Femur (tissue), 1 donor: ENCODE measurements at places on chromosomes 5 and 9.
A peak's percentile ranks its signal among the peaks of the same experiment; 100 is the strongest.

DNA sequence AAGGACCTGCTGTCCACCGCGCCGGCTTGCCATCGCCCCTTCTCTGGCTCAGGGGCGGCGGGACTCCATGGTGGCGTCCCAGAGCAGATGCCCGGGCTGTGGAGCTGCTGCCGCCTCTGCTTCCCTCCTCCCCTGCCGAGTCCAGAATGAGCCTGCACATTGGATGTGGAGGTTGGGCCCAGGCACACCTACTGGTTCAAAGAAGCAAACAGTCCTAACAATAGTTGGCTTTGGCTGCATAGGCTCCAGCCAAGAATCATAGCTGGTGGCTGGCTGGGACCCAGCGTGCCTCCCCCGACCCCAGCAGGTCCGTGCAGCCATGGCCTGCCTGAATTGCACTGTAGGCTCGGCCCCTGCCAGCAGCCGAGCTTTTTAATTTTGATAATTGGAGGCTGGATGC is 25.8 kb downstream of the ADAMTSL2 start:
- no peak for DNase-seq

- DNase-seq: peak; percentile 23
Observed at GRCh38 chr9:3980771-3981170, 319.1 kb downstream of the GLIS3 start.

- DNase-seq: no peak
Observed at GRCh38 chr9:109143881-109144562, 23.0 kb downstream of the FRRS1L start.

- no peak for DNase-seq
Observed at GRCh38 chr5:6158974-6159831, 219.1 kb downstream of the MED10 start.

- DNase-seq: no peak
Observed at GRCh38 chr9:113788616-113789330, 87.3 kb upstream of the ZNF618 start.

DNA sequence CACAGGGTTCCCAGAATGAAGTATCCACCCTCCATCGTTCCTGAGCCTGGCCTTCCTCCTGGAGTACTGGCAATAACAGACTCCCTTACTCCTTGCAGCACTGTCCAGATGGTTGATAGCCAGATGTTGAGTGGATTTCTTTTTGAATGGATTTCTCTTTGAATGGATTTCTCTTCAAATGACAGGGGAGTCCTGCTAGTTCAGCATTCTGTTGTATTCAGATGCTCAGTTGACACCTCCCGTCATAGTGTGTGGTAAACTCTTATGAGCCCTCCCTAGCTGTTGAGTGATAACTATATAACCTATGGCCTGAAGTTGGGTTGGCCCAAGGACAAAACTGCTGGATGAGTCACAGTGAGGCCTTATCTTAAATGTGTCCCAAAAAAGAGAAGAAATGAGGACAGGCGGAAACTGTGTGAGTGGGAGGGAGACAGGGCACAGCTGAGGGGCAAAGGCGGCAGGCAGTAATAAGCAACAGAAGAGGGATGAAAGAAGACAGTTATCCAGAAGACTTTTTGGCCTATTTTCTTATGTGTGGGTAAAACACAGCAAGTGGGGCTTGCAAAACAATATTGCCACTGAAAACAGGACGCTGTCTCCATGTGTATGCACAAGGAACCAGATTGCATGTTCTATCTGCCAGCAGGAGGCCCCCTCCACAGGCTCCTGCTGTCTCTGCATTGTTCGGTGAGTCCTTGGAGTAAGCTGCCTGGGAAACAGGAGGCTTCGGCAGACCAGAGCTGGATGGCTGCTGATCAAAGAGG is 209.5 kb upstream of the S1PR3 start:
- no peak for DNase-seq

DNA sequence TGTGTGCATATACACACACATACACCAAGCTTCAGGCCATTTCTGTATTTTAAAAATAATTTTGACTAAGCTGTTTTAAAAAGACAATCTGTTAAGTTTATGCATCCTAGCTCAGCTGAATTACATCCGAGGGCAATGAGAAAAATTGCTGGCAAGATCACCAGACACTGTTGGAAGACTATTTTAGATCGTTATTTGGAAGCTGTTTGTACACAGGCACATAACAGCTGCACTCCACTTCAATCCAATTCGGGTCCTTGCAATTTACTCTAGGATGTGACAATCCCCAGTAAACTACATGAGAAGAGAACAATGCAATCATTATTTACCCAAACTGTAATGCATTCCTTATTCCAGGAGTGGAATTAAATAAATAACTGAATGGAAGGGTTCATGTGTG is 79.3 kb upstream of the RASA1 start:
- DNase-seq: no peak

DNA sequence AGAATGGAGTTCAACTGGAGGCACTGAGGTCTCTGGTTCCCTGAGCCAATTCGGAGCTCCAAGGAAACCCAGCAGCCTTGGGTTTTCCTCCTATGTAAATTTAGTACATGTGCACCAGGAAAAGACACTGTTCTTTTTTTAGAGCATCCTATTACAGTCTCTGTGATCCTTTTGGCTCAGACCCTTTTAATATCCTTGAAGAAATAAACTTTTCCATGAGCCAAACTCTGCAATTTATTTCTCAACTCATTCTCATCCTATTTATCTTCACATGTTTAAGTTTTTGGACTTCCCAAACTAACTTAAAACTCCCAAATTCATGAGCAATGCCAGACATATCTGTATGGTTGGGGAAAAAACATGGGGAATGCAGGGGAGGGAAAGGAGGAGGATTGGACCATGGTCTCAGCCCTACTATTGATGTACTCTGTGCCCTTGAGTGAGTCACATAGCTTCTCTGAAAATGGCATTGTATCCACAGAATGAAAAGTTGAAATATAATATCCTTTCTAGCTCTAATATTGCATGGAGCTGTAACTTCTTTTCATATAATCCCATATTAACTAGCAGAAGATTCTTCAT is 76.6 kb downstream of the PAPPA start:
- no peak for DNase-seq

GRCh38 chr9:13478639-13479038 is 199.1 kb upstream of the MPDZ start:
- peak; percentile 37 for DNase-seq

DNA sequence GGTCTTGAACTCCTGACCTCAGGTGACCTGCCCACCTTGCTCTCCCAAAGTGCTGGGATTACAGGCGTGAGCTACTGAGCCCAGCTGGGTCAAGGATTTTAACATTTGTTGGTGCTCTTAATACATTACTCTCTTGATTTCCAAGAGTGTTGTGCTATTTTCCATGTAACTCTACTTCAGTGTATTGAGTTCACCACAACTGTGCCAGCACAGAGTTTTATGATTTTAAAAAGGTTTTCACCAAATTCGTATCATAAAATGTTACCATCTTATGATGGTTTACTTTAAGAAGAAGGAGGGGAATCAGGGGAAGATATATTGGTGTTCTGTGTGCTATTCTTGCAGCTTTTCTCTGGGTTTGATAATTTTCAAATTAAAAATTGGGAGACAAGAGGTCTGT is 6.6 kb upstream of the ADGRD2 start:
- no peak for DNase-seq

DNA sequence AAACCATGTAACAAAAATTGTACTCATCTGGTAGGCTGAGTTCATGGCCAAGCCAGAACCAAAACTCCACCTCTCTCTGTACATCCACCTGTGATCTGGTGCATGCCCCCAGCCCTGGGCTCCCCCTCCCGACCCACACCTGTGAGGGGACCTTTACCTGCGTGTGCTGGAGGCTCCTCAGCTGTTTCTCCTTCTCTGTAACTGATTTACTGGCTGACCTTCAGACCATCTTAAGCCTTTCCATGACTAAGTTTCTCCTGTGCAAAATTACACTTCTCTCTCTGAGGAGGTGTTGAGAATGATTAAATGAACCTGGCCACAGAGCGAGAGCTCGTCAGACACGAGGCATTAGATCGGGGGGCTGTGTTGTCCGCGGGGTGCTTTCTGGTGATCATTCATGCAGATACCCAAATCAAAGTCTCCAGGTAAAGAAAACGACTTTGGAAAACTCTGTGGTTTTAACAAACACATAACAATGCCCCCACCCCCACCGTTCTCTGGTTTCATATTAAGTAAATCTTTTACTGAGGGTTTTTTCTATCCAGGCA is 136.4 kb downstream of the SEMA5A start:
- DNase-seq: no peak

DNA sequence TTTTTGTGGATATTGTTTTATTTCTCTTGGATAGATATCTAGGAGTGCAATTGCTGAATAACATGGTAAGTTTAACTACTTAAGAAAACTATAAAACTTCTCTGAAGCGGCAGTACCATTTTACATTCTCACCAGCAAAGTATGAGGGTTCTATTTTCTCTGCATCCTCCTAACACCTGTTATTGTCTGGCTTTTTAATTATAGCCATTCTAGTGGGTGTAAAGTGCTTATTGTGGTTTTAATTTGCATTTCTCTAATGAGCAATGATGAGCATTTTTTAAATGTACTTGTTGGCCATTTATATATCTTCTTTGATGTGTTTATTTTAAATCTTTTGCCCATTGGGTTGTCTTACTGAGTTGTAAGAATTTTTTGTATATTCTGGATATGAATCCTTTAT is 28.7 kb downstream of the SMIM32 start:
- DNase-seq: no peak

DNA sequence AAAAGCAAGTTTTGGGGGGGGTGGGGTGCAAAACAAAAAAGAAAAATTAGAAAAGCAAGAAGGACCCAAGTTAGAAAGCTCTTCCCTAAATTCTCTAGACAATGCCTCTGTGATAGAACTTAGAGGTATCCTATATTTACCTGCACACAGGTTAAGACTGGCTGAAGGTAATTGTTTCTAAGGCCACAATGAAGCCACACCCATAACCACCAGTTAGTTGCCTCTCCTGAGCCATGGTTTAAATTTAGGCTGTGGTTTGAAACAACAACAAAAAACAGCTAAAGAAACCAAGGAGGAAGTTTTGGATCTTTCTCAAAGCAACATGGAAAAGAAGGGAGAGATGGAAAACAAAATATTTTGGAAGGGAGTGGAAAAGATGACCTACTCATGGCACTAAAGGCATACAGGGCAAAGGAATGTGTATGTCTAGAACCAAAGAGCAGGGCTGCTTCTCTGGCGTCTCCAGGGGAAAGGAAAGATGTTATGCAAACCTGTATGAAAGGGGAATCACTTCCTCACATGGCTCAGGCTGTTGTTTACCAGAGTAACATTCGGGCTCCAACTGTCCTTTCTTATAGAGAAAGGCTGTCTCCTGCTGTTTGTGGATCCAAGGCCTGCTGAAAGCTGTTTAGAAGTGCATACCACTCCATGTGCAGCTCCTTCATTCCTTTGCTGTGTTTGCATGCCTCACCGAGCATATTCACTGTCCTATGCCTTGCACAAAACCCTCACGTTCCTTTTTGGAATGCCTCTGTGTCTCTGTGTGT is 408.9 kb upstream of the MPDZ start:
- no peak for DNase-seq

- DNase-seq: no peak
Observed at GRCh38 chr5:174294891-174295620, 249.6 kb downstream of the NSG2 start.

GRCh38 chr9:108816037-108816436 is 39.7 kb downstream of the ACTL7B start:
- peak; percentile 39 for DNase-seq

GRCh38 chr5:7787770-7788169 is 63.2 kb downstream of the CFAP90 start:
- no peak for DNase-seq

- no peak for DNase-seq
Observed at GRCh38 chr5:160846642-160847041, 5.4 kb downstream of the ATP10B start.

GRCh38 chr5:92761585-92761984 is 819.4 kb downstream of the NR2F1-AS1 start:
- DNase-seq: no peak

GRCh38 chr9:68428481-68428880 is 72.1 kb downstream of the PGM5 start:
- DNase-seq: no peak
